ENCODE measurements at places on chromosomes 5 and 9. TPM values are rescaled to one million over a fixed set of nuclear protein-coding genes. Genes with fewer than 3 reads are reported as not detected.

GRCh38 chr9:135602789-135603481 lies 36.4 kb downstream of the GLT6D1 start:
- peak; percentile 61 for DNase-seq
- H3K27ac ChIP-seq: no peak overlapping the region
- no peak overlapping the region for H3K4me3 ChIP-seq
- no peaks in the 10 kb centered on the region for H3K4me1 ChIP-seq
- H3K36me3 ChIP-seq: no peaks in the 10 kb centered on the region
- peaks cover 22% of the 10 kb centered on the region for H3K27me3 ChIP-seq

GRCh38 chr5:30500513-30500912 lies 693.0 kb upstream of the CDH6 start:
- no peaks in the 10 kb centered on the region for H3K4me1 ChIP-seq
- H3K27ac ChIP-seq: no peak overlapping the region
- H3K36me3 ChIP-seq: peaks cover 13% of the 10 kb centered on the region
- DNase-seq: no peak
- H3K27me3 ChIP-seq: no peaks in the 10 kb centered on the region

DNA sequence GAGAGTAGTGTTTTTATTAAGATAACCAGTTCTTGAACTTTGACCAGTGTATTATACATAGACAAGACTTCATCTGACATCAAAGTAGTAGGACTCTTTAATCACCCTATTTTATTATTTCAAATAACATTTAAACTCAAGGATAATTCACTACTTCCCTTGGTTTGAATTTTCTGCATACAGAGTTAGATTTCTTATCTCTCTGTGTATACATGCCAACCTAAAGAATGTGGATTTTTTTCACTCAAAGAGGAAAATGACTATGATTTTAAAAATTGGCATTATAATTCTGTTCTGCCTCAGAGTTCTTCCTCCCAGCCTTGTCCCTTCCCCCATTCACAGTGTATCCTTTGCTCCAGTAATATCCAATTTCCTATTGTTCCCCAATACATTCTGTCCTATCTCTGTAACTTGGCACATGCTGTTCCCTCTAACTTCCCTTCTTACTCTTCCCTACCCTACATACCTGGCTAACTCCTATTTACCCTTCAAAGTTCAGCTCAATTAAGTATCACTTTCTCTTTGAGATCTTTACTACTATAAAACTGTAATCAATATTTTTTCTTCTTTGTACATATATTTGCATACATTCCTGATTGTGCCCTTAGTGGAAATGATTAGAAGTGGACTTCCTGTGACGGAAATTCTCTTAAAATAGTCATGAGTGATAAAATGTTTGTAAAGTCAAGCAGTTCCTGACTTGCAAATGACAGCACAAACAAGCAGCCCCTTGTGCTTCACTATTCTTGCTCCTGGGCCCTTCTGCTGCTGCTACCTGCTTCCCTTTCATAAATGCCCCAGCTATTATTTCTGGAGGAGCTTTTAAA lies 38.1 kb upstream of the DENND4C start:
- no peaks in the 10 kb centered on the region for H3K36me3 ChIP-seq
- H3K4me3 ChIP-seq: no peak overlapping the region
- peaks cover 10% of the 10 kb centered on the region for H3K4me1 ChIP-seq
- no peaks in the 10 kb centered on the region for H3K27me3 ChIP-seq
- no peak for DNase-seq
- H3K27ac ChIP-seq: peak overlapping the region; percentile 52

GRCh38 chr9:127121628-127122175 lies 733 bp downstream of the ANGPTL2 start:
- H3K27me3 ChIP-seq: no peaks in the 10 kb centered on the region
- DNase-seq: no peak
- H3K4me3 ChIP-seq: no peak overlapping the region
- H3K27ac ChIP-seq: no peak overlapping the region
- peaks cover 5% of the 10 kb centered on the region for H3K4me1 ChIP-seq
- H3K36me3 ChIP-seq: no peaks in the 10 kb centered on the region

GRCh38 chr9:34674440-34674839 lies 12.0 kb upstream of the CCL27 start:
- H3K27ac ChIP-seq: no peak overlapping the region
- DNase-seq: no peak
- no peaks in the 10 kb centered on the region for H3K36me3 ChIP-seq
- no peak overlapping the region for H3K4me3 ChIP-seq
- peaks cover 3% of the 10 kb centered on the region for H3K4me1 ChIP-seq
- H3K27me3 ChIP-seq: no peaks in the 10 kb centered on the region

DNA sequence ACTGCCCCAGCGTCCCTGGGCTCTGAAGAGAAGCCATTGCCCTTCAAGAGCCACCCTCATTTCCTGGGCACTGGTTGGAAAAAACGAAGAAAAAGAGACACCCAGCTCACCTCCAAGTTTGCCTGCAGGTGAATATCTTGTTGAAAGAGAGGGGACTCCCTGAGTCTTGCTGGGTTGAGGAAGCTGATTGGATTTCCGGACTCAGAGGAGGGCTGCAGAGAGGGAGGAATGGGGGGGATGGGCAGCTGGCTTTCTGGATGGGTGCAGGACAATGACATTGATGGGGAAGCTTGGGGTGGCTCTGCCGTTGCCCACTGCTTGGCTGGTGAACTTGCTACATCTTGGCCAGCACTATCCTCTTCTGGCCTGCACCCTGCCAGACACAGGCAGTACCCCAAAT lies 31.0 kb upstream of the IER5L start:
- peaks cover 19% of the 10 kb centered on the region for H3K4me1 ChIP-seq
- H3K4me3 ChIP-seq: no peak overlapping the region
- H3K27ac ChIP-seq: peak overlapping the region; percentile 30
- H3K27me3 ChIP-seq: no peaks in the 10 kb centered on the region
- no peak for DNase-seq

- DNase-seq: no peak
- no peaks in the 10 kb centered on the region for H3K4me1 ChIP-seq
- H3K36me3 ChIP-seq: no peaks in the 10 kb centered on the region
- no peak overlapping the region for H3K4me3 ChIP-seq
- no peak overlapping the region for H3K27ac ChIP-seq
Measured at GRCh38 chr9:16268067-16268881, 602.2 kb downstream of the BNC2 start.

DNA sequence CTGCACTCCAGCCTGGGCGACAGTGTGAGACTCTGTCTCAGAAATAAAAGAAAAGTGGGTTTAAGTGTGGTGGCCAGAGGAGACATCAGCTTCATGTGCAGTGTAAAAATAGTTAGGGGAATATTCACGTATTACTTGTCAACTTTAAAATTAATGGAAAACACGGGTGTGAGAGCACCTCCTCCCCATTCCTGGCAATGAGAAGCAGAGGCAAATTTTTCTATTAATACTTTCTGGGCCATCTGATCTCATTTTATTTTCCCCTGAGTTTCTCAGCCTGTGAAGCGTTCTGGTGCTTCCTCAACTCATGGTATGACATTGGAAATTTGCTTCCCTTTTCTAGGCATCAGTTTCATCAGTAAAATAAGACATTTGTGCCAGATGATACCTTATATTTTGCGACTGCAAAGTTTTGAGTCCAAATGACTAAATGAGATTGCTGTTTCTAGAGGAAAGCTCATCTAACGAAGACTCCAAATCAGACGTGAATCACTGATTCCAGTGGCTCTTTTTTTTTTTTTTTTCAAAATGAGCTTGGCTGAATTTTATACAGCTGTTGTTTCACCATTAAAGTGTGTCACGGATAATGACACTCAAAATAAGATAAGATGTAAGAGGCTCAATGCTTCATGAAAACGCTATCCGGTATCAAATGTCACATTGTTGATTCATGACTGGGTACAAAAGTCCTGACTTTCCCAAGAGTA lies 104.6 kb downstream of the MSX2 start:
- H3K36me3 ChIP-seq: no peaks in the 10 kb centered on the region
- H3K27ac ChIP-seq: no peak overlapping the region
- DNase-seq: no peak
- peaks cover 7% of the 10 kb centered on the region for H3K27me3 ChIP-seq
- H3K4me3 ChIP-seq: no peak overlapping the region

- no peaks in the 10 kb centered on the region for H3K27me3 ChIP-seq
- peaks cover 9% of the 10 kb centered on the region for H3K36me3 ChIP-seq
- H3K27ac ChIP-seq: peak overlapping the region; percentile 41
- no peak overlapping the region for H3K4me3 ChIP-seq
- peaks cover 25% of the 10 kb centered on the region for H3K4me1 ChIP-seq
- no peak for DNase-seq
Measured at GRCh38 chr5:146218168-146218567, 14.8 kb downstream of the RBM27 start.

GRCh38 chr5:3954633-3955032 lies 359.0 kb downstream of the IRX1 start:
- no peak for DNase-seq
- H3K4me3 ChIP-seq: no peak overlapping the region
- H3K4me1 ChIP-seq: no peaks in the 10 kb centered on the region
- H3K27me3 ChIP-seq: no peaks in the 10 kb centered on the region
- H3K27ac ChIP-seq: no peak overlapping the region

DNA sequence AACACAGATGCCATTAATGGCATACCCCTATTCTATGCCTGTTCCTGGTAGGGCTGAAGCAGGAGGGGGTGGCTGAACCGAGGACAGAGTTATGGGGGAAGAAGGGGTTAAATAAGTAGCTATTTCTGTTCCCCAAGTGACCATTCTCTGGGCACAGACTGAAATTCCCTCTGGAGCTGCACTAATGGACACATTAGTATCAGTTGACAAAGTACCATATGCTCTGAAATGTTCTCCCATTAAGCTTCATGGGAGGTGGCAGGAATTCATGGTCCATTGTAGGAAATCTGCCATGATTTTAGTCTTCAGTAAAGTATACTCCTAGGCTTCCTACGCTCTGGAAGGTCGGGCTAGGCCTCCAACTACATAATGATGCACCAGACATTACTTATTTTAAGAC lies 10.5 kb upstream of the FRMPD1 start:
- H3K4me3 ChIP-seq: no peak overlapping the region
- H3K27me3 ChIP-seq: peaks cover 34% of the 10 kb centered on the region
- no peaks in the 10 kb centered on the region for H3K36me3 ChIP-seq
- H3K4me1 ChIP-seq: no peaks in the 10 kb centered on the region
- DNase-seq: no peak

DNA sequence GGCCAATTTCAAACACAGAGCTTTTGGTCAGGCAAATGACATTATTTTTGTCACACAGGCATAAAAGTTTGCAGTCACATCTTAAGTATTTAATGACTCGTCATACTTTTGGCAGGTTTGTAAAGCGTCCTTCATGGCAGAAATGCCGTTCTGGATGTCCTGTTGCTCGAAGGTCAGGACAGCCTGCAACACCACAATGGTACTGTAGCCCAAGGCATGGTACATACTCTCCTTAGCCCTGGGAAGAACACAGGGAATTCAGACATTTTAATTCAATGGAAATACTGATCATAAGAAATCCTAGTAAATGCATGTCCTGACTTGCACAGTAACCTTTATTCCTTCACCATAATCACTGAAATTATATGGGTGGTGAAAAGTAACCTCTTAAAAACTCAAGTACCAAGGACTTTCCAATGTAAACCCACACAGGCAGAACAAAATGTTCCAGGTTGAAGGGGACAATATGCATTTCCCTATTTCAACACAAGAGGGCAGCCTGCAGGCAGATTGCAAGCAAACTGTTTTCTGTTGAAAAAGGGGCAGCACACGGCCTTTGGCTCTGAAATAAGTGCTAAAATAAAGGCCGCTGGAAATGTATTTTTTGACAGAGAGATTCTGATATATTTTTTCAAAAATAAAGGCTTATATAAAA lies 95.7 kb downstream of the TTC39B start:
- peaks cover 16% of the 10 kb centered on the region for H3K4me1 ChIP-seq
- peaks cover 9% of the 10 kb centered on the region for H3K36me3 ChIP-seq
- H3K27me3 ChIP-seq: no peaks in the 10 kb centered on the region
- H3K27ac ChIP-seq: peak overlapping the region; percentile 21

DNA sequence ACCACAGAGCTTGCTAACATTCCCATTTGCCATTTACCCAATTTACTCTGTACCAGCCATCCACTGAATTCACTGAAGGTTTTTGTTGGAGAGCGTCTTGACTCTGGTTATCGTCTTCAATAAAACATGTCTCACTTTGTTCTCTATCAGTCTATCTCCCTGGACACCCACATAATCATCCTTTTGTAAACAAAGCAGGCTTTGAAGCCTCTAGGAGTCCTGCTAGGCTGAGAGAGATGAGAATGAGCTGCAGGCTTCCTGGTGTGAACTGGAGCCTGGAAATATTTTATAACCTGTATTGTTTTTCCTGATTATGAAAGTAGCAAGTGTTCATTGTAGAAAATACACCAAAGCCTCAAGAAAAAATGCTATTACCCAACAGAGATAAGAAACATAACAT lies 140.6 kb upstream of the ZNF366 start:
- H3K4me3 ChIP-seq: no peak overlapping the region
- H3K4me1 ChIP-seq: no peaks in the 10 kb centered on the region
- no peak for DNase-seq
- H3K27ac ChIP-seq: no peak overlapping the region

DNA sequence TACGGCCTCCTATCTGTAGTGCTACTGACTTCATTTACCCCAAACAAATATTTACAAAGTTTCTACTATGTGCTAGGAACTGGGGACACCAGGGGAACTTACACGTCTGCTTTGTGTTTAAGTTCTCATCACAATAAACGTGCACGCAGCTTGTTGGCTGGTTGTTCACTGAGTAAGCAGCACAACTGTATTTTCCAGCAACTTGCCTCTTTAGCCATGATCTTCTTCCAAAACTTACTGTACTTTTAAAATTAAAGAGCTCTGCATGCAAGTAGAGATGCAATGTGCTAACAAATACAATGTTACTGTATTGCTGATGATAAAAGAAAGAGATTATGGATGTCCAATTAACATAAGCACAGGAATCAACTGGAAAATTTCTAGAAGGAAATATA lies 62.8 kb downstream of the RAPGEF1 start:
- peaks cover 74% of the 10 kb centered on the region for H3K4me1 ChIP-seq
- peak overlapping the region; percentile 81 for H3K4me3 ChIP-seq
- H3K27ac ChIP-seq: peak overlapping the region; percentile 94

- no peaks in the 10 kb centered on the region for H3K27me3 ChIP-seq
- no peak for DNase-seq
- no peak overlapping the region for H3K27ac ChIP-seq
- no peak overlapping the region for H3K4me3 ChIP-seq
- no peaks in the 10 kb centered on the region for H3K36me3 ChIP-seq
Measured at GRCh38 chr5:43854697-43855292, 251.8 kb downstream of the NNT start.

CDKN2B gene
- 1.6 TPM for total RNA-seq

RICTOR gene
- 42.7 TPM for total RNA-seq

COL27A1 gene
- total RNA-seq: 1.6 TPM

C9 gene
- not detected for total RNA-seq

TMC1 gene
- not detected for total RNA-seq

PCDHAC1 gene
- not detected for total RNA-seq

DMGDH gene
- total RNA-seq: not detected

C5 gene
- 1.0 TPM for total RNA-seq

Measured in natural killer cell treated with Interleukin-12 subunit alpha and Interleukin-12 subunit beta and Interleukin-15 and Interleukin-18, amount 100 ng/mL, for 72 hours (primary cell).